ENCODE measurements at places on chromosomes 5 and 9.
A peak's percentile ranks its signal among the peaks of the same experiment; 100 is the strongest.

DNA sequence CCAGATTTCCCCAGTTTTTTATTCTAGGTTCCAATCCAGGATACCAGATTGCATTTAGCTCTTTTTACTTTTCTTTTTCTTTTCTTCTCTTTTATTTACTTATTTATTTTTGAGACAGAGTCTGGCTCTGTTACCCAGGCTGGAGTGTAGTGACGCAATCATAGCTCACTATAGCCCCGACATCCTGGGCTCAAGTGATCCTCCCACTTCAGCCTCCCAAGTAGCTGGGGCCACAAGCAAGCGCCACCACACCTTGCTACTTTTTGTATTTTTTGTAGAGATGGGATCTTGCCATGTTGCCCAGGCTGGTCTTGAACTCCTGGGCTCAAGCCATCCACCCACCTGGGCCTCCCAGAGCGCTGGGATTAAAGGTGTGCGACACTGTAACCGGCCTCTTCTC, 48.4 kb downstream of the GSN start:
- DNase-seq, result no peak

- no peak for DNase-seq
Measured at GRCh38 chr9:122370303-122370702, 521 bp upstream of the PTGS1 start.

DNA sequence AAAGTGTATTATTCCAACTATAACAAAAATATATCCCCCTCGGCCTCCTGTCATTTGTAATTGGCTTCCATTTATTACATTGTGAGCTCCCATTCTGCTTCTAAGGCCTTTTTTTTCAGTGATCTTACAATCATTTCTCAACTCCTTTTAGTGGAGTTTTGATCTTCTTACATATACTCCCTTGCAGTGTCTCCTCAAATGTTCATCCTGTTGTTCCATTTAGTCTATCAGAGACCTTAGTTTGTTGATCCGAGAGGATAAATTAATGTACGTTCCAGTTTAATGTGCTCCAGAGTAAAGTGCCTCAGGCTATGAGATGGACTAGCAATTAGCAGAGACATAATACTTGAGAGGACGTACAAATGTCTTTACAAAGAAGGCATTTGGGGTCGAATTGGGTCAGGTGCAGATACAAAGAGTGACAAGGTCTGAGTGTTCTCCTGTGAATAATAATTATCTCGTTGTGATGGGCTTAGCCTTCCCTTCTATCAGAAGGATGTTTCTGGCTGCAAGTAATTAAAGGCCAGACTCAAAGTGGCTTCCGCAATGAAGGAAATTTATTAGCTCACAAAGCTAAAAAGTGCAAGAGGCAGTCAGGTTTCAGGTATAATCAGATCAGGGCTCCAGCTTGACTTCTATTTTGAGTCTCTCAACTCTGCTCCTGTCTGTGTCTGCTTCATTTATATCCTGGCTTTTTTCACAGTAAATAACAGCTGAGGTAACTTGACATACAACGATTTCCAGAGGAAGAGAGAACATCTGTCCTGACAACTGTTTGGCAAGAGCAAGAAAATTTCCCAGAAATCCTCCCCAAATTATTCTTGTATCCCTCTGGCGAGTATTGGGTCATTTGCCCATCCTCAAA, 30.1 kb downstream of the ARRDC3 start:
- DNase-seq, result peak; percentile 36

DNA sequence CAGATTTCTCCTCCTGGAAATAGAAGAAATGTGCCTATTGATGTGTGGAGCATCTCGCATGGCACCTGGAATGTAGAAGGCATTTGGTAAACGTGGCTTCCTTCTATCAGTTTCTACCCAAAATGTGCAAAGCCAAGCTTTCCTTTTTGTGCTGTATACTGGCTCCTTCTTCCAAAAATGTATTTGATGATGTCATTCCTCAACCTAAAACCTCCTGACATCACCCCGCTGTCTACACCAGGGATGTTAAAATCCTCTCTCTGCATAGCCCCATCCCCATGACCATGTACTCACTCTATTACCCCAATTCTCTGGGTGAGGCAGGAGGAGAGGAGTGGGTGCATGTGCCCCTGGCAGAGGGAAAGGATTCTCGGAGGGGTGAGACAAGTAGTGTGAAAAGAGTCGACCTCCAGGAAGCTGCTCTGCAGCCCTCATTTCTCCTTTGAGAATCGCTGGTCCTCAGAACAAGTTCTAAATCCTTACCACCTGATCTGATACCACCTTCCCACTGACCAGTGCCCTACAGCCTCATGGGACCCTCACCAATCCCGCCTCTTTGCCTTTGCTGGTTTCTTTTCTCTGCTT, 11.7 kb upstream of the MED10 start:
- no peak for DNase-seq

GRCh38 chr5:59923465-59923864, 29.9 kb upstream of the PDE4D start:
- no peak for DNase-seq

DNA sequence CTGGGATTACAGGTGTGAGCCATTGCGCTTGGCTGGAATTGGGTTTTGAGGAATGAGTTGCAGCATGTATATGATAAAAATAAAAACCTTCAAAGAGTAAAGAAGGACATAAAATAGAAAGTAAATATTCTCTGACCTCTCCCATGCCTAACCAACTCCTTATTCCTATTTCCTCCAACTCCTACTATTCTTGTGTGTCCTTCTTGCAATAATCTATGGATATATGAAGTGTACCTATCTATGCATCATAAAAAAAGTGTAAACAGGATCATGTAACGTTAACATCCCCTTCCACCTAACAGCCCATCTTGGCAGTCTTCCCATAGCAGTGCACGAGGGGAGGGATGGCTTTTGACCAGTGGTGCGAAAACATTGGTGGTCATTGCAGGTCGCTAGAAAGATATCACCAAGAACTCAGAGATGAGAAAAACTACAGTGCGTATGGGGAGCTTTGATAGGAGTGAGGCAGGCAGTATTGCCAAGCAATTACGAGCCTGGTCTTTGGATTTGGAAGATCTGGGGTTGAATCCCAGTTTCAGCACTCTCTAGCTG, 69.9 kb downstream of the PPARGC1B start:
- DNase-seq, result no peak

DNA sequence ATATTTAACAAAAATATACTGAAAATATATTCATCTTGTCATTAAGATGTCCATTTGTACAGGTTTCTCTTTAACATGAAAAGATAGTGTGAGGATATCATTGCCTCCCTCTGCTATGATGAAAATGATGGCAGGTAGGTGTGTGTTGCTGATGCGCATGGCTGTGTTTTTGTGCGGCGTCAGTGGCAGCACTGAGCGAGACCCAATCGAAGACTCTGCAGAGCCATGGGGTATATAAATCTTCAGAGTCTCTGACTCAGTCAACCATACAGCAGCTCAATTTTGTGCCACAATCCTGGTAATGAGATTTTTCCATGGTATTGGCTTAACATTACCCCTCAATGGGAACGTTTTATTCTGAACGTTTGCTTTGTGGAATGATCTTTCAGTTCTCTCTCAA, 153.5 kb upstream of the IQGAP2 start:
- DNase-seq, result no peak

GRCh38 chr5:147465747-147466146, 44.1 kb downstream of the DPYSL3 start:
- no peak for DNase-seq

DNA sequence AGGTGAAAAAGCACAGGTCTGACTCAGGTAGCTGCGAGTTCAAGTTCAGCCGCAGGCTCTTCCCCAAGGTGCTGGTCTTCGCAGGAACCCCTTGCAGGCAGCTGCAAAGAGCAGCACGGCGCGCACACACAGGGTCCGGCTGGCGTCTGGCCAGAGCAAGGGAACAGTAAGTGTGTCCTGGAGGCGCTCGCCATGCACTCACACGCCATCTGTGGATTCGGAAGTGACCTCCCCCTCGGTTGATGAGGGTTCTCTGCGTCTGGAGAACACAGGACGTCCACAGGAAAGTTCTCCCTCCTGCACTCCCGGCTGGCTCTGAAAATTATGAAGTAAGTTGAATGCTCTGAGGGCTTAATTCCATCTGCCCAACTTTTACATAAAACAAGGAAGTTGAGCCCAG, 14.0 kb upstream of the EGFL7 start:
- DNase-seq, result no peak

GRCh38 chr5:82142217-82142841, 135.8 kb downstream of the RPS23 start:
- no peak for DNase-seq
